ENCODE measurements at places on chromosomes 2 and 18.

DNA sequence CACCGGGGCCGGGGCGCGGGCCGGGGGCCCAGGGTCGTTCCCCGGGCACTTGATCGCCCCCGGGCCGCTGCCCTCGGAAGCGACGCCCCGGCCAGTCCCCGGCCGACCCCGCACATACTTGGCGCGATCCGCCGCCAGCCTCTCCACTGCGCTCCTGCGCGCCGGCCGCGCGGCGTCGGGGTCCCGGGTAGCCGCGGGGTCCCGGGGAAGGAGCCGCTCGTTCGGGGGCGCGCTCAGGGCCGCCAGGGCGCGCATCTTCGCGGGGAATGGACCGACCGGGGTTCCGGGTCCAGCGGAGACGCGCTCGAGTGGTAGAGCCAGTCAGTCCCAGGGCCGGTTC lies 204 bp downstream of the FAM110C start:
- peak; percentile 15 for DNase-seq

DNA sequence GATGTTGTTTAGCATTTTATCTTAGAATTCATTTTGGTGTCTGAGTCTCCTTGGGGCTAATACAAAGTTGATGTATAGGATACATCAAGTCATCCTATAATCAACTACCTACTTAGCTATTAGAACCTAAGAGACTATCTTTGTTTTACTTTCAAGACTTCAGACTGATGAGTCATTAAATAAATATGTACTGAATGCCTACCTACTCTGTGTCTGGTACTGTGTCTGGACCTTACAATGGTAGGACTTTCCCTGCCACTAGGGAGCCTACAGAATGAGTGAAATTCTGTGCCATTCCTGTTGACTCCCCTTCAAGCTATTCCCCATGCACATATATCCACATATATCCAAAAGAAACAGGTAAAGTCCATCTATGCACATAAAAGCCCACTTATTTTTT lies 114.5 kb downstream of the ERBB4 start:
- no peak for DNase-seq

DNA sequence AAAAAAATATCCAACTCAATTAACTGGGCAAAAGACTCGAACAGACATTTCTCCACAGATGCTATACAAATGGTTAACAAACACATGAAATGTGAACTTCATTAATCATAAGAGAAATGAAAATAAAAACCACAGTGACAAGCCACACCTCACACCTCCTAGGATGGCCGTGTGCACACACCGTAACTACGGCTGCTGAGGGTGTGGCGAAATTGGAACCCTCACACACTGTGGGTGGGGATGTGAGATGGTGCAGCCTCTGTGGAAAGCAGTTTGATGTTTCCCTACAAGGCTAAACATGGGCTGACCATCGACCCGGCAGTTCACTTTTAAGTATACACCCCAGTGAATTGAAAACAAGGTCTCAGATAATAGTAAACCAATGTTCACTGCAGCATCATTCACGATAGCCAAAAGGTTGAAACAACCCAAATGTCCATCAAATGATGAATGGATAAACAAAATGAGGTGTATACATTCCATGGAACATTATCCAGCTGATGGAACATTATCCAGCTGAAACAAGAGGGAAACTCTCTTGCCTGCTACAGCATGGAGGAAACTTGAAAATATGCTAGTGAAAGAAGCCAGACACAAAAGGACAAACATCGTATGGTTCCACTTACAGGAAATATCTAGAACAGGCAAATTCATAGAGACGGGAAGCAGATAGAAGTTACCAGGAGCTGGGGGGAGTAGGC lies 32.2 kb downstream of the ZAP70 start:
- peak; percentile 63 for DNase-seq

GRCh38 chr2:42284019-42284418 lies 77.0 kb downstream of the COX7A2L start:
- no peak for DNase-seq

- no peak for DNase-seq
Measured at GRCh38 chr2:149042881-149043280, 4.4 kb downstream of the LYPD6B start.
